HCT116 (cell line): ENCODE measurements at places on chromosomes 4 and X. TPM values are rescaled to one million over a fixed set of nuclear protein-coding genes. Genes with fewer than 3 reads are reported as not detected.

SUPT20HL2 gene
- total RNA-seq = not detected

- DNase-seq = no peak
Measured at GRCh38 chr4:102815981-102816380, 11.4 kb downstream of the UBE2D3 start.

DNA sequence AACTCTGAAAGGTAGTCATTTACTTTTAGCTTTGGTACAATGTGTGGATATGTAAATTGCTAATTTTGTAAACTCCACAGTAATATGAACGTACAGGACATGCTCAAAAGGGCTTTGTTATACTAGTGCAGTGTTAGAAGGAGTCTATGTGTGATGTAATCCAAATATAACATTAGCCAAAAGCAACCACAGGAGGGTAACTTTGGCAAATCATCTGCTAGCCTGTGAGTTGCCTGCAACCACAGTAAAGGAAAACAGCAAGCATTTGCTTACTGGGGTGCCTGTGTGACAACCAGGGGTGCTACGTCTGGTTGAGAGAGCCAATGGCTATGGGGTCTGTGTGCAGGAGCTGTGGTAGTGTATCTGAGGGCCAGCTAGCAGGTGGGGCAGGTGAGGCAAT lies 245.8 kb downstream of the ADAMTS3 start:
- no peak for DNase-seq

GRCh38 chr4:125389713-125390112 lies 75.0 kb downstream of the FAT4 start:
- no peak for DNase-seq

DNA sequence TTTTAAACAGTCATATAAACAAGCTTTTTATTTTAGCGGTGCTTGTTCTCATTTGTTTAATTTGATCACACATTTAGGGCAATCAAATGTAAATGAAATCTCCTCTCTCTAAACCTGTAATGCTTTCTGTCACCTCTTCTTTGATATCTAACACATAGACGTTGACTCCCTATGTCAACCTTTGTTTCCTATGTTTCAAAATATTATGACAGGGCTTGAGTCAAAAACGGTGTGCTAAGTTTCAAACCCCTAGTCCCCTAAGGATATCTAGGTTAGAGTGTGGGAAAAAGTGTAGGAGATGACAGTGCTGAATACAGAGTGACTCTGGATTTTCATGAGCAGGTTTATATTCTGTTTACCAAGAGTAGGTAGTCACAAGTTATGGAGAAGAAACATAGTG lies 224.0 kb upstream of the CNKSR2 start:
- no peak for DNase-seq
